Small intestine (tissue), 16 donors: ENCODE measurements at places on chromosomes 1 and 21. TPM values are rescaled to one million over a fixed set of nuclear protein-coding genes. Genes with fewer than 3 reads are reported as not detected.
A peak's percentile ranks its signal among the peaks of the same experiment; 100 is the strongest.

DNA sequence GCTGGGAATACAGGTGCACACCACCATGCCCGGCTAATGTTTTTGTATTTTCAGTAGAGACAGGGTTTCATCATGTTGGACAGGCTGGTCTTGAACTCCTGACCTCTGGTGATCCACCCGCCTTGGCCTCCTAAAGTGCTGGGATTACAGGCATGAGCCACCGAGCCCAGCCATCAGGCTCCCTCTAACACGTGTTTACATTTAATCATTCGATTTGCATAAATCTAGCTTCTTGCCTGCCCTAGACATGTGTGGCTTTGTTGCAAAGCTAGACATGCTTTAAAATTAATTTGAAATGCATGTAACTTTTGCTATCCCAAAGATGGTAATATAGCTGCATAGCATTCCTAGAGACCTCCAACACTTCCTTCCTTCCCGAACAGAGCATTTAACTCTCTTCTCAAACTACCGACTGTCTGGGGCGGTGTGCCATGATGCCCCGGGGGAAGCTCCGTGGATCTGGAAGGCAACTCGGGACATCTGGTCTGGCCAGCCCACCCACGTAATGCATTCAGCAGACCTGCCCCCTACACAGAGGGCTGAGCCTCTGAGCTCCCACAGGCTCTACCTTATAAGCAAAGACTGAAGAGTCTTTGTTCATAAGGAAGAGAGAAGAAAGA lies 34.6 kb upstream of the NID1 start:
- DNase-seq = no peak

DNA sequence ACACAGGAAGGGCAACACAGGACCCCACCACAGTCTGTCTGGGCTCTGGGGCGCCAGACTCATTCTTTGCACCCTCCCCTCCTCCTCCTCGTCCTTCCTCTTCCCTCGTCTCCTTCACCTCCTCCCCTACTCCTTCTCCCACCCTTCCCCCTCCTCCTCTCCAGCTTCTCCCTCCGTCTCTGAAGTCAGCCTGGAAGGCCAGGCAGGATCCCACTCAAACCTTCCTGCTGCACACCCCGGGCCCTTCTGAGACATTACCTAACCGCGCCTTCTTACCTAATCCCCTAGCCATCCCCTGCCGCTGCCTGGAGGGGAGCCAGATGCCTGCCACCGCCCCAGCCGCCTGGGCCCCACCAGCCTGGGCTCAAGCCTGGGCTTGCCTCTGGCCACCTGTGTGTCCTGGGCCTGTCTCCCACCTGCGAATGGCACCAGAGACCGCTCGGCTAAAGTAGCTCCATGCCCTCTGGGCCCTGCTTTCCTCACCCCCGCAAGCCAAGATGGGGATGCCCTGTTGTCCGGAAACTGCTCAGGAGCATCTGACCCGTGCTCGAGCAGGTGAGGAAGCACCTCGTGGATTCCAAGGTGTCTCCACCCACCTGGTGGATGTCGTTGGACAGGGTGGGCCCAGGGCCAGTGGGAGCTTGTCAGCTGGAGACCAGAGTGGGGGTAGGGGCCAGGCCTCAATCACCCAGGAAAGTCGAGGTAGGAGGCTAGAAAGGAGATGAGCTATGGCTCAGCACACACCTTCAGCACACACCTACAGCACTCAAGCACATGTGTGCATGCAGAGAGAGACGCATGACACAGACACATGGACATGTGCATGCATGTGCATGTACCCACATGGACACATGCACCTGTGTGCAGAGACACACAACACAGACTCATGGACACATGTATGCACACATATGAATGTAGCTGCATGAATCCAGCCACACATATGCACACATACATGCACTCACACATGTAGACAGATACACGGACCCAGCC lies 31.9 kb downstream of the WNT9A start:
- DNase-seq = no peak

DNA sequence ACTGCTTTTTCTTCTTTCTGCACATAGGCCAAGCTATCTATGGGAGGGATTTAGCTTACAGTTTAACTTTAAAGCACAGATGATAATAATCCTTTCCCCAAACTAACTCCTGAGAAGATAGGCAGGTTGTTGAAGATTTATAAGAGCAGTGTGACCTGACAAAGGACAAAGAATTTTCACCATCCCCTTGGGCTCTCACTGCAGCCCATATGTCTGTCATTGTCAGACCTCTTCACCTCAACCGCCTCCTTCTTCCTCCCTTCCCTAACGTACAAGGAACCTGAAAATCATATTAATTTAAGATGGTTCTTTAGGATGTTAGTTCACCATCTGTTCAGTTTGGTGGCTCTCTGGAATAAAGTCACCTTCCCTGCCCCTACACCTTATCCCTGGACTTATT lies 5.0 kb downstream of the RNU1-2 start:
- DNase-seq = peak; percentile 74

- DNase-seq = no peak
These were observed 66.5 kb upstream of the NBL1 start for GRCh38 chr1:19577561-19577960.

DNA sequence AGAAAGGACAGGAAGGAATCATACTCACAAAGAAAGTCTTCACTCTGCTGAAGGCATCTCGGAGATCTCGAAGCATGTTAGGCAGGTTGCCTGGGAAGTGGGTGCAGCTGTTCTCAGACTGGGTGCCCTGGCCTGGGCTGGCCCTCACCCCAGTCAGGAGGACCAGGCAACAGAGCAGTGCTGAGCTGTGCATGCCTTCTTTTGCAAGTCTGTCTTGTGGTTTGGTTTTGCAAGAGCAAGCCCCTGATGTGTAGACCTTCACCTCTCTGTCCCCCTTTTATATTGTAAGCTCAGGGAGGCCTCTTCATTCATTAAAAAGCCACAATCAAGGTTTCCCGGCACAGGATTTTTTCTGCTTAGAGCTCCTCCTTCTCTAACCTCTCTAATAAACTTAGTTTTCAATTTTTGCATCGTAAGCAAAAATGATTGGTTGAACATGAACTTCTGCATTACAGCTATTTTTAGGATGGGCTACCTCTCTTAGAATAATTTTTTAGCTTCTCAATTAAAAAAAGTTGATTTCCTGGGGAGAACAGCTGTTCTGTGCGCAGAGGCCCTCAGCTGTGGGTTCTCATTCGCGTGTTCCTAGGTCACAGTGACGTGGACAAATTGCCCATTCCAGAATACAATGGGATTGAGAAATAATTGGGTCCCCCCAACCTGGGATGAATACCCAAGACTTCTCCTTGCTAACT lies at the start of gene IL10:
IL10 (minus strand) TSS at position 252 of the 695 bp plus-strand sequence; CDS start at position 193, 59 bp downstream.
- no peak for DNase-seq

GRCh38 chr1:233372218-233373120 lies 44.9 kb downstream of the MAP3K21 start:
- DNase-seq = no peak

GRCh38 chr1:3483801-3484444 lies 29.5 kb downstream of the ARHGEF16 start:
- DNase-seq = peak; percentile 63

Gene SMIM1
- 2.1 TPM for polyA plus RNA-seq

DNA sequence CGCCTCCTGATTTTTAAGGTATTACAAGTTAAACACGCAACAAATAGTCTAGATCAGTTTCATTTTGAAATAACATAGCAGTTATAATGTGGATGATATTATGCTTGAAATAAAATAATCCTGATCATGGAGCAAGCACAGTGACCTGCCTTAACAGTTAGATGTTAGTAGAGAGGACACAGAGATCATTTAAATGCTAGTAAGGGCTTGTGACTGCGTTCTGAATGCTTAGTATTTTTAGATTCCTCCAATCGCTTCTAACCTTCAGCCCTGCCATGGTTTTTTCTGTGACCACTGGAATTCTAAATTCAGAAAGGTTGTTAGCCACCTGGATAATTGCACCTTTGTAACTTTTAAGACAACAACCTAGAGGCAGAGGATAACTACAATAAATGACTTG lies 46.4 kb downstream of the KIF26B start:
- no peak for DNase-seq

Gene IRF6
- 29.5 TPM for polyA plus RNA-seq

DNA sequence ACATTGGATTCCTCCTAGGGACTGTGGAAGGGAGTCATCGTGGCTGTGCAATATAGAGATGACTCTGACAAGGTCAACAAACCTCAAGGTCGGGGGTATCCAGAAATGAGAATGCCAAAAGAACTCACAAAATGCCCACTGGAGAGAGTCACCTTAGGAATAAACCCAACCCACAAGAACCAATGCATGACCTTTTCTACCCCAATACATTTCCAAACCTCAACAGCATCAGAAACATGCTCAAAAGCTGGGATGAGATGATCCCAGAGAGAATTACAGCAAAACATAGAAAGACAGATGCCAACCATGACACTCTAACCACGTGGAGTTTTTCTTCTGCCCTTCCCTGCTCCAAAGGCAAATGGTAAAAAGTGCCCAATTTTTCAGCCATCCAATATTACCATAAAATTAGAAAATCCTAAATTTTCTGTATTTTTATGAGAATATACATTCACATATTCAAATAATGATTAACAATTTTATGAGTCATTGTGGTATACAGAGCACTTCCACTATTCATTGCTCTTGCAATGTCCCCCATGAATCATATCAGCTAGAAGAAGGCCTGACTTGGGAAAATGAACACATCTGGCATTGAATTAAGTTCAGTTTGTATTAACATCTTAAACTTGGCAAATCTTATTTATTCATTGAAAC lies 88.2 kb upstream of the PALMD start:
- DNase-seq = no peak

DNA sequence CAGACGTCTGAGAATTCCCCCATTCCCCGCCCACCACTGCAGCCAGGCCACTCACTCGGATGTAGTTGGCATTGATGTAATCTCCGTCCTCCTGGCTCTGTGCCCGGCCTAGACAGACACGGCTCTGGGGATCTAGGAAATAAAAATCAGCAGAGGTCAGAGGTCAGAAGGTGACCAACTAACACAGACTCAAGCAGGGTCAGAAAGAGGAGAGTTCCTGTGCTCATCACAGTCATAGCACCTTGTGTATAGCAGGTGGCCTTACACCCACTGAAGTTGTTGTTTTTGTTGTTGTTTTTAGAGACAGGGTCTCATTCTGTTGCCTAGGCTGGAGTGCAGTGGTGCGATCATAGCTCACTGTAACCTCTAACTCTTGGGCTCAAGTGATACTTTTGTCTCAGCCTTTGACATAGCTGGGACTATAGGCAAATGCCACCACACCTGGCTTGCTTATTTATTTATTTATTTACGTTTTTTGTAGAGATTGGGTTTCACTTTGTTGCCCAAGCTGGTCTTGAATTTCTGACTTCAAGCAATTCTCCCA lies 4.9 kb downstream of the PTPN7 start:
- peak; percentile 19 for DNase-seq

Gene ASTN1
- 0.15 TPM for polyA plus RNA-seq

GRCh38 chr1:217274927-217275654 lies 355.8 kb downstream of the GPATCH2 start:
- no peak for DNase-seq

Gene APCS
- not detected for polyA plus RNA-seq

DNA sequence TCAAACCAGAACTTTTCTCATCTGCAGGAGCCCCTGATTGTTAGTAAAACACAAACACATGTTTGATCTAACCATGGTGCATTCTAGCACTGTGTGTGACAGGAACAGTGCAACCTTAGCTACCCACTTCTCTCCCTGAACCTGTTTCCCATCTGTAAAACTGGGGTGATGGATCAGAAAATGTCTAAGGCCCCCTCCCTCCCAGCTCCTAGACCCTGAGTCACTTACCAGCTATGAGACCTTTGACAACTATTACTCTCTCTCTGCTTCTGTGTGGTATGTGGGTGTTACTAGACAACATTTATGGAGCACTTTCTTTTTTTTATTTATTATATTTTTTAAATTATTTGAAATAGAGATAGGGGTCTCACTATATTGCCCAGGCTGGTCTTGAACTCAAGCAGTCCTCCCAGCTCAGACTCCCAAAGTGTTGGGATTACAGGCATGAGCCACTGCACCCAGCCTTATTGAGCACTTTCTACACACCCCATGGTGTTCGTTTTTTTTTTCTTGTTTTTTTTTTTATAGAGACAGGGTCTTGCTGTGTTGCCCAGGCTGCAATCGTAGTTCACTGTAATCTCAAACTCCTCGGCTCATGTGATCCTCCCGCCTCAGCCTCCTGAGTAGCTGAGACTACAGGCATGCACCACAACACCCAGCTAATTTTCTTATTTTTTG lies 2.6 kb downstream of the INPP5B start:
- no peak for DNase-seq

Gene CC2D1B
- polyA plus RNA-seq = 19.0 TPM

Gene AMY1B
- not detected for polyA plus RNA-seq

GRCh38 chr1:11237356-11237755 lies 25.0 kb downstream of the MTOR start:
- no peak for DNase-seq

DNA sequence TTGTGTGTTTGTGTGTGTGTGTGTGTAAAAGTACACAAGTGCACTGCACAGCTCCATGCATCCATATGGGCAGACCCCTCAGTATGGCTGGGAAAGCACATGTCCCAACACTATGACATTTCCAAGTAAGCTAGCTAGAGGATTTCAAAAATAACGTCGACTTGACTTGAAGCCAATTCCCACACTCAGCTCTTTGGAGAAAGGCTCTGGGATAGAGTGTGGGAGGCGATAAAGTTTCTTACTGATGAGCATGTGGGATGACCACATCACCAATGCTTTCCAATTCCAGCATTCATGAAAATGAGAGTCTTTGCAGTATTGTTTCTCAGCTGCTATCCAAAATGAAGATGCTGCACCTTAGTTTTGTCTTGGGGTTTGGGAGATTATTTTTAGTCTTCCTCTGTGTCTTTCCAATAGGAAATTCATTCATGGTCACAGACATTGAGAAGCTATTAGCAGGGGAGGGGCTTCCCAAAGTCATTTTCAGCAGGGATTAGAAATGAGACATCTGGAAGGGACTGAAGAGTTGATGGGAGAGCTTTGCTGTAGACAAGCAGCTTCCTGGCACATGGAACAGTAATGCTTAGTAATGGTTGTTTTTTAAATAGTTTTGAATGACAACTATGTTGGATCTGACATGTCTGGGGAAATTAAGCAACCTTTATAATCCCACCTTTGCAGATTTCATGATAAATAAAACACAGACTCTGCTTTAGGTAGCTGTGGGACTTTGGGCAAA lies 143.5 kb downstream of the ASTN1 start:
- no peak for DNase-seq

Gene ICOSLG
- 3.2 TPM for polyA plus RNA-seq

- no peak for DNase-seq
These were observed 3.5 kb upstream of the SH3BGRL3 start for GRCh38 chr1:26276432-26276838.

DNA sequence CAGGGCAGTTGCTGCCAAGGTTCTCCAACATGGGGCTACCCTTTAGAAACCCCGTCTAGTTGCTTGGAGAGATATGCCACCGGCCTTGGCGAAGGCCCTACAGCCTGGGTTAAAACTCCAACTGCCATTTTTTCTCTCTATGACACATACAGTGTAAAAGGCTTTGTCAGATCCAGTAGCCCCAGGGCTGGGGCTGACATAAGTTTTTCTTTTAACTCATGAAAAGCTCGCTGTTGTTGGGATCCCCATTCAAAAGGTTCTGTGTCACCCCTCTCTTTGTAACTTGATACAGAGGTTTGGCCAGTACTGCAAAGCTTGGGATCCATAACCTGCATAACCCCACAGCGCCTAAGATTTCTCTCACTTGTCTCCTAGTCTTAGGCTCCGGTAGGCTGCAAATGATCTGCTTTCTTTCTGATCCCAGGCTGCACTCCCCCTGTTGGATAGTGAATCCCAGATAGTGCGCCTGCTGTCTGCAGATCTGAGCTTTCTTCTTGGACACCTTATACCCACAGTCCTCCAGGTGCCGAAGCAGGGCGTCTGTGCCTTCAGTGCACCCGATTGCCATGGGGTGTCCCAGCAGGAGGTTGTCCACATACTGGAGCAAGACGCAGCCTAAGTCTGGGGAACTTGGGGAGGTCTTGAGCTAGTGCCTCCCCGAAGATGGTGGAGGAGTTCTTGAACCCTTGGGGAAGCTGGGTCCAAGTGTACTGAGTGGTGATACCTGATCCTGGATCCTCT lies 406.2 kb downstream of the TGFB2 start:
- DNase-seq = no peak
